Left lobe of liver (tissue), 2 donors: ENCODE measurements at places on chromosomes 16 and 17.

GRCh38 chr17:69962436-69962995 is 112.5 kb upstream of the KCNJ16 start:
- no peak for DNase-seq

DNA sequence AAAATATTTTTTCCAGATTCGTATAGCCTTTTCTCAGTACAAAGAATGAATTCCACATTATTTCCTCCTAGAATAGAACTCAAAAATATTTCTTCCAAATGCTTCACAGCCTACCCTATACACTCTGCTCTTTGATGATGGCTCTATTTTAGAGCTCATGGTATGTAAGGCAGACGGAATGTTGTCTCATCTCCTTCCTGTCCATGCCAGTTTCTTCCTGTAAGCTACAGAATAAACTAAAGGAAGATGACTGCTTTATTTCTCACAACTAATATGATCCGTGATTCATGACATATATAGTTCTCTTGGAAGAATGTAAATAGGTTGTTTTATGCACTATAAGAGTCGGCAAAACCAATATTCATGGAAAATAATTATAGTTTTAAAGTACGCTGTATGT is 723.1 kb downstream of the CDH11 start:
- no peak for DNase-seq

GRCh38 chr17:49360796-49361128 is 1.3 kb downstream of the ZNF652 start:
- DNase-seq, result no peak

- no peak for DNase-seq
Observed at GRCh38 chr16:46690281-46691178, 1.1 kb downstream of the ORC6 start.

DNA sequence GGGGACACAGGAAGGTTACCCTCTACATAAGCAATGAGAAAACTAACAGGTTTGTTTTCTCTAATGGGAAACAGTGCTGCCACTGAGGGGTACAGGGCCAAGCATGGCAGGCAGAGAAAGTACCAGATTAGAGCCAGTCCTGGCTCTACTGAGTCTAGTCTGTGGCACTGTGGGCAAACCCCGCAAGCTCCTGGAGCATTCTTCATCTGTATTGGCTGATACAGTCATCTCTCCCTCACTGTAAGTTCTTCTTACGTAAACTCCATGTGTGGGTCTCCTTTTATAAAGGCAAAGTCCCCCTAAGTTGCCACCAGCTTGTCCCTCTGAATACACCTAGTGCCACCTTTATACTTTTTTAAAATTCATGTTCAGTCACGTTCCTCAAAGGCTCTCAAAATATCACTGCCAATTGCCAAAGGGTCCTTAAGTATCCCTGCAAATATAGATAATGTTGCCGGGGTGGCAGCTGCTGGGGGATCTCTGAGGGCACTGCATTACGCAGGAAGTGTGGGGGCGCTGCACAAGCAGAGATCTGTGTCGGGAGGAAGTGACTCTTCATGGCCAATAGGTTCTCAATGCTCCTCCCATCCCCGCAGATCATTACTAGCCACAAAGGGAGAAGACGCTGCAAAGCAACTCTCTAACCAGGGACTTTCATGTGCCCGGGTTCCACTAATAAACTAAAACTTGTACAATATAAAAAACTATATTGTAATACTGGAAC is 18.8 kb downstream of the XPO6 start:
- DNase-seq, result no peak

DNA sequence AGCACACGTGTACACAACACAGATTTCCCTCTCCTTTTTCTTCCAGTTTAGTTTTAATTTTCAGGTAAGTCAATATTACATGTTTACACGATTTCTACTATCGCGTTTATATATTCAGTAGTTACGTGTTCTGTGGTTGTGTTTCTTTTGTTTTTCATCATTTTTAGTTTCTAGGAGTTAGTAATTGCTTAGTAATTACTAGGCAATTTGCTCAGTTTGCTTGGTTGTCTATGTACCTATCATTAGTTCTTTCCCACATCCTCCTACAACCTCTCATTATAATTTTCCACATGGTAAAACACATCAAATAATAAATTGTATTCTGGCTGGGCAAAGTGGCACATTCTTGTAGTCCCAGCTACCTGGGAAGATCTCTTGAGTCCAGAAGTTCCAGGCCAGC is 24.6 kb upstream of the GUCY2D start:
- no peak for DNase-seq

DNA sequence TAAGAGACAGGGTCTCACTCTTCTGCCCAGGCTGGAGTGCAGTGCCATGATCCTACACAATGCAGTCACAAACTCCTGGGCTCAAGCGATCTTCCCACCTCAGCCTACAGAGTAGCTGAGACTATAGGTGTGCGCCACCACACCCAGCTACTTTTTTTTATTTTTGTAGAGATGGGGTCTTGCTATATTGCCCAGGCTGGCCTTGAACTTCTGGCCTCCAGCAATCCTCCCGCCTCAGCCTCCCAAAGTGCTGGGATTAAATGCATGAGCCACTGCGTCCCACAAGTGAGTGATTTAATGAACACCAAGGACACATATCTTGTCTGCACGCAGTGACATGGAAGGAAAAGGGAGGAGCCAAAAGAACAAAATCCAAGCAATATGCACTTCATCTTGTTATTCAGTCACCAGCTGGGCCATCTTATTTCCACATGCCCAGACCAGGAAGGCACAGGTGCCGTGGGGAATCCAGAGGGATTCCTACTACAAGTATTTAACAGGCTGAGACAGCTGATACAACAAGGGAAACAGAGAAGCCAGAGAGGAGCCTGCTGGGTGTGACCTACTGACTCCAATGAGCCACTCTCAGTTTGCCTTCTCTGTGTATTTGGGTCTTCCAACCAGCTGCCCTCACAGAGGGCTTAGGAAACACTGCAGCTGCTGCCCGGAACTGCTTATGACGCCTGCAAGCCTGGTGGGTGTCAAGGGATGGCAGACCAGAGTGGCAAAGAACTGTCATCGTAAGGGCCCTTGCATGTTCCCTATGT is 17.0 kb downstream of the LSM12 start:
- no peak for DNase-seq

GRCh38 chr17:40538936-40539705 is 26.2 kb downstream of the CCR7 start:
- DNase-seq, result no peak

- DNase-seq, result no peak
Observed at GRCh38 chr17:81429821-81430551, 34.7 kb downstream of the BAHCC1 start.

GRCh38 chr16:29312835-29313558 is 93.5 kb downstream of the NPIPB11 start:
- no peak for DNase-seq

GRCh38 chr17:69460963-69461922 is 46.7 kb downstream of the MAP2K6 start:
- DNase-seq, result no peak

- no peak for DNase-seq
Observed at GRCh38 chr16:54289945-54290832, 3.6 kb upstream of the IRX3 start.
